NCI-H1436 treated with DMSO at 0.1 percent for 48 hours (cell line): ENCODE measurements at places on chromosomes 7 and 10.

- DNase-seq, result no peak
Observed at GRCh38 chr10:51319173-51319435, 244.8 kb downstream of the PRKG1 start.

- no peak for DNase-seq
Observed at GRCh38 chr10:47192273-47192672, 107.7 kb upstream of the GDF10 start.

DNA sequence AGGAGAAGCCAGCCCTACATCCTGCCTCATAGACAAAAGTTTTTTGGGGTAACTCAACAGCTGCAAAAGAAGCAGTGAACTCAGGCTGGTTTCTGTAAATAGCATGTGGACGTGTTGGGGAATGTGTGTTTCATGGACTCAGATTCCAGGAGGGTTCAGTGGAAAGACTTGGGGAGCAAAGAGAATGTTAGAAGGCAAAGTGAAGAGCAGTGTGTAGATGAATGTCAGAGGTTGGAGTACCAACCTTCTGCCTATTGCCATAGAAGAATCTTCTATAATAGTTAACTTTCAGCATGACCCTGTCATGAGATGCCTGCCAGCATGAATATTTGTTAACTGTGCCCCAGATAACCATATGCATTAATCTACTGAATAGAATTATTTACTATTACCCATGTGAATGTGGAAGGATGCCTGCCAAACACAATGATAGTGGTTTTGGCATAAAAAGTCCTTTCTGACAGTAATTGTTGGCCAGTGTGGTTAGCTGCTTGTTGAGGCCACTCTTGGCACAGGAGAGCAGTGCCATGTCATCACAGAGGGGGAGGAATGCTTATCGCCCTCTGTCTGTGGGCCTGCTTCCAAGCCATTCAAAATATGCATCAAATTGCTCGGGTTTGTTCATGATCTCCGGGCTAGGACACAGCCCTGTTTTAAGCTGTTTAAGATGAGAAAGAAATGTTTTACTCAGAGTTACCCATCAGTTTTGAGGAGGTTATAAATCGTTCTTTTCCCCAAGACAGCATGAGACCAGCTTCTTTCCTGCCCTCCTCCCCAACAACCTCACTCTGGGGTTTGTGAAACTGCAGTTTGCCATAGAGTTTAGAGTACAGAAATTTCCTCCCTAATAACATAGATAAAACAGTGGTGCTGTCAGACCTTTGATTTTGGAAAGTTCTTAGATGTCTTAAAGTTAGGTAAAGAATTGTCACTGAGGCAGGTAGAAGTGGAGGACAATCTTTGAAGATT, 165.3 kb downstream of the WNT2 start:
- DNase-seq, result no peak

DNA sequence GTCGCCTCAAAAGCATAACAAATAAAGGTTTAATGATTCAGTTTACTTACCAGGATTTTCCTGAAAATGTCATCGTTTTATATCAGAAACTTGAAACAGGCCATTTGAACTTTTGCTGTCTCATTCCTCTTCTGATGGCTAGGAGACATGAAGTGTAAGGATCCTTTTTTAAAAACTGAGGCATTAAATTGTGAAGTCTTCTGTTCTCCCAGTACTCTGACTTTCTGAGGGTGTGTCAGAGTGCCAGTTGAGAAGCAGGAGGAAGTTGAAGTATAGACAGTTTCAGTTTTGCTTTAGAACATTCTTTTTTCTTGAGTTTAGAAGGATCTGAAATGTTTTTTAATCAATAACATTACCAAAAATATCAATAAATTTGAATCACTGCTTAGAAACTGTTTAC, at the start of gene SAMD9L:
SAMD9L (minus strand) TSS at position 242 of the 400 bp plus-strand sequence. CDS start 12,414 bp downstream, outside the sequence.
- no peak for DNase-seq

GRCh38 chr7:34087892-34088891, 182.9 kb downstream of the BMPER start:
- DNase-seq, result no peak

- no peak for DNase-seq
Observed at GRCh38 chr7:2280424-2280823, 33.8 kb downstream of the SNX8 start.

GRCh38 chr7:33276729-33277128, 147.4 kb downstream of the BBS9 start:
- DNase-seq, result no peak

DNA sequence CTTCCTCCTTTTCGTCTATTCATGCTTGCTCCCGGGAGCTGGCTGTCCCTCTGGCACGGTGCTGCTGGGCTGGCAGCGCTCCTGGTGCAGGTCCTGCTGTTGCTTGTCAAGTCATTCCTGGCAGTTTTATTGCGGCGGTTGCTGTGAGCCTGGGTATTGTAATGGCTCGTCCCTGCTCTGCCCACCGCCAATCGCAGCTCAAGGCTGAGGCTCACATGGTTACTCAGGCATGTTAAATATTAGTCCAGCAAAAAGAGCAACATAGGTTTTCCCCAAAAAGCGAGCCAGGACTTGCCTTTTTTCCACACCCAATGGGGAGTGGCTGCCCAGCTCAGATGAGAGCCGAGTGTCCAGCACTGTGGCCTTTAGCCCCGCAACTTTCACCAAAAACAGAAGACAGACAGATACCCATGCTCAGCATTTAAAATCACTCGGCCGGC, 492.9 kb upstream of the FOXK1 start:
- no peak for DNase-seq
